ENCODE measurements at places on chromosomes 6 and 20.

- peak; percentile 59 for DNase-seq
Measured at GRCh38 chr6:63352069-63352543, 32.3 kb upstream of the LGSN start.

DNA sequence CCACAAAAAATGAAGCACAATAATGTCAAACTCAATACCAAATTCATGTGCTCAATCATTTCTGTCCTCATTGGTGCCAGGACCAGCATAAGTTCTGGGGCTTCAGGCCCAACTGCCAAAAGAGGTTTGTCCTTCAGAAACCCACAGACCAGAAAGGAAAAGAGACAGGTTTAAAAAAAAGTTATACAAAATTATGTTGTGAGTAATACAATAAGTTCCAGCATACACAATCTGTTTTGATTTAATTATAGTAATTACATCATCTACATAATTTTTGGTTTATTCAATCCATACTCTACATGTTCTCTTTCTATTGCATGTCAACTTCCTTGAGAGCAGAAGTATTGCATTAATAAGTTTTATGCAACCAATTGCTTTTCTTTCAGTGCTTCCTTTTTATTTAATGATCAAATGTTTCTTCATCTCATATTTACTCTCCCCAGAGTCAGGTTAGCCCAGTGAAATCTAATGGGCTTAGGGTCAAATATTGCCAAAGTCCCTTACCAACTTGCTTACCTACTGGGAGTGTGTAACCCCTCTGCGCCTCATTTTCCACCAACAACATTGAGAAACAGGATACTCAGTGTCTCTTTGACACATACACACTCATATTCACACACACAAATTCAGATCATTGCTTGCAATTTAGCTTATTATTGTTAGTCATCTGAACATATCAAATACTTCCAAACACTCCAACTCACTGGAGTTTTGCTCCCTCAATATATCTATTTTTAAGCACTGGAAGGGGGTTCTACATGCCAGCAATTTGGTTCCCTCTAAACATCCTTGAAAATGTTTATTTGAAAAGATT is 424.4 kb upstream of the MARCKS start:
- DNase-seq, result peak; percentile 37

GRCh38 chr6:91822581-91822980 is 1235.7 kb upstream of the MAP3K7 start:
- DNase-seq, result peak; percentile 26

DNA sequence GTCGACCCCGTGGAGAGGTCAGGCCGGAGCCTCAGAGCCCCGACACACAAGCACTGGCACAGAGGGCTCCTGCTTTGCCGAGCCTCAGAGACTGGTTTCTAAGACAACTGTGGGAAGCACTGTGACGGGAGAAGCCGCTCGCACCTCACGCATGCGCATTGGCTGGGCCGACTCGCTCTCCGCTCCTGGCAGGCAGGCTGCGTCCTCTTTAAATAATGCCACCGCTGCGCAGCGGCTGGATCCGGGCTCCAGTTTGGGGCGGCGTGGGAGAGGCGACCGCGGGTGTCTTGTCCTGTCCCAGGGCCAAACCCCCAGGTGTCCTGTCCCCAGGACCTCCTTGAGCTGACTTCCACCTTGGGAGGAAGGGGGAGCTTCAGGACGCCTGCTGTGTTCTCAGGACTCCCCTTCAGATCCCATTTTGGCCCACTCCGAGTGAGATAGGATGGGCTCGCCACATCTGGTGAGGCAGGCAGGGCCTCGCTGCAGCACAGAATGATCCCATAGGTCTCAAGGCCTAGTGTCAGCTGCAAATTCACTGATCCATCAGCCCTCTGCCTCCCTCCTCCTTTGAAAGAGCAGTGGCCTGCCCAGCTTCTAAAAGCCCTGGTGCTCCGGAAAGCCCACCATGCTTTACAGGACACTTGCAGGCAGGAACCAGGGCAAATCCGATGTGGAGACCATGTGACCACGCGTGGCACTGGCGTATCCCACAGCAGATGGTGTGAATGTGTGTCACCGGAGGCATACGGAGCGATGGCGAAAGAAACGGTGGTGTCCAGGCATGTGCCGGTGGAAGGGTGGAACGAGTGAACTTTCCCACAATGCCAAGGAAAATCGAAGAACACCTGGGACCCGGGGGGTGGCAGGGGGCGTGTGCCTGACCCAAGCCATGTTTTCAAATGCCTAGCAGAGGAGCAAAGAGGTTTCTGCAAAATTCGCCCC is 169.3 kb upstream of the ZNF337 start:
- DNase-seq, result peak; percentile 70

DNA sequence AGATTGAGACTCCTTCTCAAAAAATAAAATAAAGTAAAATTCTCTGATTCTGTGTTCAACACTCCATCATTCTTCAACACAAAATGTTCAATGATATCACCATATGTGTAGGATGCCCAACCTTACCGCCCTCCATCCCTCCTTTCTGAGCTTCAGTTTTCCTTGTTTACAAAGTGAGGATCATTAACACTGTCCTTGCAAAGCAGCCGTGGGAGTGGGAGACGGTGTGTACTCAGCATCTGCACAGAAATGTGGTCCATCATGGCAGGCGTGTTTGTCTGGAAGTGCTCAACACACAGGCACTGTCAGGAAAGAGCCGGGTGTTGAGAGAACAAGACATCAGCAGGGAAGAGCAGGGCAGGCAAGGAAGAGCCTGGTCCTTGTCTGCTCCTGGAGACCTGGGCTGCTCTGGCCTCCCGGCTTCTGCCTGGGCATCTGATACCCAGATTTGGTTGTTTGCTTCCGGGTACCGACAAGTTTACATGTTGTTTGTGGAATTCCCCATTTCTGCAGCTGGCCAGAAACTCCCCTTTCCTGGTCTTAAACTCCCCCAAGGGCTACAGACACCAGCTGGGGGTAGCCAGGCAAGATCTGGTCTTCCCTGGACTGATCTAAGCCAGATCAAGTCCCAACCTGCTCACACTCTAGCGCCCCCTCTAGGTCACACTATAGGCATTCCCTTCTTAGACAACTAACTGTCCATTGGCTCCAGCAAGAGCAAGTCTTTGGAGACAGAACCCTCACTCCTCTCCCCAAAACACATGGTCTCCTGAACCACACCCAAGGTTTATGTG is 26.7 kb upstream of the TTPAL start:
- DNase-seq, result peak; percentile 4

DNA sequence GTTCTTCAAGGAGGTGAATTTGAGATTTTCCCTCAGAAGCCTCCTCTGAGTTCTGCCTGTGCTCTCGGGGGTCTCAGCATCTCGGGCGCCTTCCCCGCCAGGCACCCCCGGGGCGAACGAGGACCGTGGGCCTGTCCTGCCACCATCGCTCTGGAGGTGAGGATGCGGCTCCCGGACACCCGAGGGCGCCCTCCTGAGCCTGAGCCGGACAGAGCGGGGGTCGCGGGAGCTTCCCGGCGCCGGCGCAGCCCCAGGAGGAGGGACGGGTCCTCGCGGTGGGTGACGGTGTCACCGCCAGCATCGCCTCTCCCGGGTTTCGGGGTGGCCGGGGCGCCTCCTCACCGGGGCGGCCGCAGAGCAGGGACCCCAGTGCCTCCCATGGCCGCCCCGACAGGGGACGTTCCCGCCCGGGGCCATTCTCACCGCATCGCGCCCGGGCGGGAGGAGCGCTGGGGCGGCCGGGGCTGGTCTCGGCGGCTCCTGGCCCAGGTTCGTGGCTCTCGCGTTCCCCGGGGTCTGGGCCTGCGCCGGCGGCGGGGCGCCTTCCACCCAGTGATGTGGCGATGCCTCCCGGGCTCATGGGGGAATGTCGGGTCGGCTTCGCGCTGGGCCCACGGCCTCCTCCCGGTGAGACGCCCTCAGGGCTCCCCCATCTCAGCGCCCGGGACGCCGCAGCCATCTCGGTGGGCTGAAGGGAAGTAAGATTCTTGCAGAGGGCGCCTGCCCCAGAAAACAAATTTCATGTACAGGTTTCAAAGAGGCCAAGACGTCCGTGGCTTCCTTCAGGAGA is 210.5 kb downstream of the ERMARD start:
- peak; percentile 46 for DNase-seq

DNA sequence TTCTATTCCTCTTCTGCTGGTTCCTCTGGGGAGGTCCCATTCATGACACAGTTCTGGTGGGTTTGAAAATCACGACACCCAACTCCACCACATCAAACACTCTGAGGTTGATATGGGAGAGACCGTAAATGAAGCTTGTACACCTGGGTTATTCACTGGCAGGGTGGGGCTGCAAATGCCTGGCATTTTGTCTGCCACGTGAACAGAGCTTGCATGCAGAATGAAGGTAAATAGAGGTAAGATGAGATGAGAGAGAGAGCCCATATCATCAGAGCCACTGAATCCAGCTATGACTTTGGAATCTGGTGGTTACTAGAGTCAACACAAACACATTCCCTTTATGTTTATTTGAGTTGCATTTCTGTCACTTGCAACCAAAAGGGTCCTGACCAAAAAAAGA is 97.4 kb downstream of the BANF2 start:
- no peak for DNase-seq

- DNase-seq, result peak; percentile 58
Measured at GRCh38 chr6:126773112-126773805, 345.2 kb upstream of the RSPO3 start.

- DNase-seq, result no peak
Measured at GRCh38 chr6:193773-194310, 98.4 kb upstream of the DUSP22 start.

GRCh38 chr6:76240092-76240491 is 167.6 kb upstream of the IMPG1 start:
- DNase-seq, result no peak

GRCh38 chr6:111871207-111871606 is 2.0 kb downstream of the FYN start:
- no peak for DNase-seq

GRCh38 chr6:138724015-138724414 is 49.6 kb upstream of the CCDC28A start:
- DNase-seq, result peak; percentile 34

GRCh38 chr6:115720900-115721299 is 339.8 kb downstream of the FRK start:
- no peak for DNase-seq

GRCh38 chr20:24131684-24132083 is 143.1 kb upstream of the GGTLC1 start:
- no peak for DNase-seq

DNA sequence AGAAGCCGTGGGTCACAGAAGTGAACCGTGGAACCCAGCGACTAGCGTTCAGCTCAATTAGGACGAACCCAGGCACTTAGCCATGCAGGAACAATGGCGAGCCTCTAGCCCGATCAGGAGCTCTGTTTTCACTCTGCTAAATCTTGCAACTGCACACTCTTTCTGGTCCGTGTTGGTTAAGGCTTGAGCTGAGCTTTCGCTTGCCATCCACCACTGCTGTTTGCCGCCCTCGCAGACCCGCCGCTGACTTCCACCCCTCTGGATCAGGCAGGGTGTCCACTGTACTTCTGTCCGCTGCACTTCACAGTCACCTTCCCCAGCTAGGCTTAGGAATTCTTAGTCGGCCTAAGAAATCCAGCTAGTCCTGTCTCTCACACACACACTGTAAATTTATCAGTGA is 25.7 kb upstream of the SLC32A1 start:
- no peak for DNase-seq

GRCh38 chr6:41504466-41505121 is 41.6 kb upstream of the FOXP4 start:
- DNase-seq, result peak; percentile 25

DNA sequence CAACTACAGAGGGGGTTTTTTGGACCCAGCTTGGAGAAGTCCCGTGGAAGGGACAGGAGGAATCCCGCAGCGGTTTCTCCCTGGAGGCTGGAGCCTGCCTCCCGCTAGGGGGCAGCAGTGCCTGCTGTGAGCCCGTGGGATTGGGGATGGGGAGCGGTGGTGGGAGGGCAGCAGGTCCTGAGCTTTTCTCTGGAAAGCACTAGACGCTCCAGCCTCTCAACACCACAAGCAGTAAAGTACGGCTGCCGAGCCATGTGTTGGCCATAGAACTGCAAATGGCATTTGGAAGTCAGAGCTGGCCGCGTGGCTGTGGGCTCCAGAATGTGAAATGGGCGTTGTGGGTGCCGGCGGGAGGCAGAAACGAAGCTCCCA is 47.8 kb downstream of the GMPR start:
- peak; percentile 56 for DNase-seq

DNA sequence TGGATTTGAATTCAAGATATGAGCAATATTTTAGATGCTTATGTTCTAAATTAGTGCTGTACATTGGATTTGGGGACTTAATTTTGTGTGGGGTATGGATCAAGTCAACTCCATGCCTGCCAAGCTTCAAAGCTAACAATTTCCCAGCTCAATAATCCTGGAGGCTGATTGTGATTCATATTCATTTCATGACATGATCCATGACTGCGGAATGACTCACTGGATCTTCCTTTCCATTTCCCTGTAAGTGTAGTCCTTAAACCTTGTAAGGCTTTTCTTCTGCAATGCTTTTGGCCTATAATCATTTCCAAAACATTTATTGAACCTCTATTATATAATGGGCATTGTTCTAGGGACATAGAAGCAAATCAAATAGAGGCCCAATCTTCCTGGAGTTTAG is 44.7 kb upstream of the CCN2 start:
- peak; percentile 94 for DNase-seq

DNA sequence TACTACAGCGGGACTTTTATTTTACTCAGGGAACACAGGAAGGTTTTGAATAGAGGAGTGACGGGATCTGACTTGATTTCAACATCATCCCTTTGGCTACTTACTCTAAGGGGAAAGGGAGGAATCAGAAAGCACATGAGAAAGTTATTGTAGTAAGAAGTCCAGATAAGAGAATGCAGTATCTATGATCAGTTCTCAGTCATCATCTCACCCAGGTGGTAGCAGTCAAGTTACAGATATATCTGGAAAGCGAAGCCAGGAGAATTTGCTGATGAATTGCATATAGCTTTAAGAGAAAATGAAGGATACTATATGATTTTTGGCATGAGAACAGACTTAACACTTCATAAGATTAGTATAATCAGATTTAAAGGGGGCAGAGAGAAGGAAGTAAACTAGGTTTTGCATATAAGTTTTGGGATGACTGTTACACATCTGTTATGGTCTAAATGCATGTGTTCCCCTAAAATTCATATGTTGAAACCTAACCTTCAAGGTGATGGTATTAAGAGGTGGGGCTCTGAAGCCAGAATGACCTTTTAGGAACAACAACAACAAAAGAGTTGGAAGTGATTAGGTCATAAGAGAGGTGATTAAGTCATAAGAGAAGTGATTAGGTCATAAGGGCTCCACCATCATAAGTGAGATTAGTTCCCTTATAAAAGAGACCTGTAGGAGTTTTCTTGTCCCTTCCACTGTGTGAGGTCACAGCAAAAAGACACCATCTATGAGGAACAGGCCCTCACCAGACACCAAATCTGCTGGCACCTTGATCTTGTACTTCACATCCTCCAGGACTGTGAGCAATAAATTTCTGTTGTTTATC is 6.7 kb downstream of the RAD21L1 start:
- DNase-seq, result no peak

DNA sequence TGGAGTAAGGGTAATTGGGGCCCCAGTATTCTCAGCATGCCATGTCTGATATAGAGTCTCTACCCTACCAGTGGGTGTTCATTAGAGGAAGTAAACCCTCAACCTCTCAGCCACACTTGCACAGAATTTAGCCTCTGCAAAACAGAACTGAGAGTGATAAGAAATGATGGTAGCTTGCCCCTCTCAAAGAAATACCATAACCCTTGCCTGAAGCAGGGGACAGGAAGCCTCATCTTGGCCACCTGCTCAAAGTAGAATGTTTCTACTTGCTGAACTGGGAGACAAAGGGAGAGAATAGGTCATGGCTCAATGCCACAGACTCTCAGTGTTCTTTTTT is 33.7 kb downstream of the SPTLC3 start:
- no peak for DNase-seq
